ENCODE measurements at places on chromosomes 4 and X.

- DNase-seq: no peak
Measured at GRCh38 chr4:183326853-183327252, 4.6 kb upstream of the CLDN24 start.

GRCh38 chr4:152776352-152776751 lies 3.2 kb downstream of the TIGD4 start:
- DNase-seq: no peak

DNA sequence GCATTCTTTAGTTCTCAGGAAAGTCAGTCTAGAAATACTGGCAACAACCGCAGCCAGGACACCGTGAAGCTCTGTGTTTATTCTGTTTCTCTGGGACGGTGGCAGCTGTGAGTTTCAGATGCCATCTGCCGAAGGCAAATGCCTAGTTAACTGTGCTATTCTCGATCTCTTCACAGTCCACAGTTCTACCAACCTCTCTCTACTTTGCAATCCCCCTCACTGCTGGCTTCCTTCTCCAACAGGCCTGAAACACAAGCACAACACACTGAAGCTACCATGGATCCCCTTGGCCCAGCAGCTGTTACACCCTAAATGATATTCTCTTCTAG lies 118.8 kb downstream of the ZNF827 start:
- DNase-seq: no peak

DNA sequence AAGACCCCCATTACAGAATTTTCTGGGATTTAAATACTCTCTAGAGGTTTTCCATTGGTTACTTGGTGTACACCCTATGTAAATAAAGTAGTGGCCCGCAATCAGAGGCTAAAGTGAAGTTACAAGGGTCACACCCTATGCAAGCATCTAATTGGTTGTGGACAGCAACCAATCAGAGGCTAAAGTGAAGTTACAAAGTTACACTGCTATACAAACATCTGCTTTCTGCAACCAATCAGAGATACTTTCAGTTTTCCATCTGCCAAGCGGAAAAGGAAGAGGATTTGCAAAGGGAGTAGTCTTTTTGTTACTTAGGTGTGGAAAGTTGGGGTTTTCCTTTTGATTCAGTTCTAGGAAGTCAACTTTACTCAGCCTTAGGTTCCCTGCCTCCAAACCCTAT lies 2.0 kb upstream of the ATRX start:
- no peak for DNase-seq

- DNase-seq: no peak
Measured at GRCh38 chrX:78513971-78514738, 145.0 kb downstream of the RTL3 start.

- no peak for DNase-seq
Measured at GRCh38 chr4:29142708-29143107, 1577.5 kb upstream of the PCDH7 start.

GRCh38 chr4:101643186-101643837 lies 147.2 kb upstream of the BANK1 start:
- DNase-seq: no peak
